Suprapubic skin (tissue), 4 donors: ENCODE measurements at places on chromosomes 16 and 17. TPM values are rescaled to one million over a fixed set of nuclear protein-coding genes. Genes with fewer than 3 reads are reported as not detected.

CCL1 gene
- not detected for total RNA-seq

KRTAP9-1 gene
- not detected for total RNA-seq

TLK2 gene
- total RNA-seq = 26.3 TPM

SLC38A7 gene
- total RNA-seq = 8.9 TPM

PRR11 gene
- total RNA-seq = 7.0 TPM

NSF gene
- 41.9 TPM for total RNA-seq

NT5M gene
- total RNA-seq = 1.7 TPM

NPB gene
- not detected for total RNA-seq

NXN gene
- 18.9 TPM for total RNA-seq

LIMD2 gene
- total RNA-seq = 9.4 TPM

KRT15 gene
- total RNA-seq = 1,067 TPM

MT1M gene
- 22.8 TPM for total RNA-seq

TPSD1 gene
- 0.38 TPM for total RNA-seq

- DNase-seq = no peak
Observed at GRCh38 chr17:58039975-58040374, 32.9 kb upstream of the SRSF1 start.

DNA sequence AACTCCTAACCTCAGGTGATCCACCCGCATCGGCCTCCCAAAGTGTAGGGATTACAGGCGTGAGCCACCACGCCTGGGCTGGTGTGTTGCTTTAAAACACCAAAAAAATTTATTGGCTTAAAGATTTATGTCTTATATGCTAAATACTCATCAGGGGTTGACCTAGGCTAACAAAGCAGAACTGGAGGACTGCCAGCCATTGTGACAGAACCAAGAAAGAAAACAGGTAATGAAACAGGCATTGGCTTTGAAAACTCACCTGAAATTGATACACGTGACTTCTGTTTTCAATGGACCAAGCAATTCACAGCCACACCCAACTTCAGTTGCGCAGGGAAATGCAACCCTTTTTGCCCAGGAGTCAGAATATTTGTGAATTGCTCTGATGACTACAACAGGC, 4.9 kb upstream of the PHAF1 start:
- DNase-seq = no peak

GRCh38 chr16:22648141-22648540, 137.4 kb downstream of the NPIPB5 start:
- peak; percentile 52 for DNase-seq

DNA sequence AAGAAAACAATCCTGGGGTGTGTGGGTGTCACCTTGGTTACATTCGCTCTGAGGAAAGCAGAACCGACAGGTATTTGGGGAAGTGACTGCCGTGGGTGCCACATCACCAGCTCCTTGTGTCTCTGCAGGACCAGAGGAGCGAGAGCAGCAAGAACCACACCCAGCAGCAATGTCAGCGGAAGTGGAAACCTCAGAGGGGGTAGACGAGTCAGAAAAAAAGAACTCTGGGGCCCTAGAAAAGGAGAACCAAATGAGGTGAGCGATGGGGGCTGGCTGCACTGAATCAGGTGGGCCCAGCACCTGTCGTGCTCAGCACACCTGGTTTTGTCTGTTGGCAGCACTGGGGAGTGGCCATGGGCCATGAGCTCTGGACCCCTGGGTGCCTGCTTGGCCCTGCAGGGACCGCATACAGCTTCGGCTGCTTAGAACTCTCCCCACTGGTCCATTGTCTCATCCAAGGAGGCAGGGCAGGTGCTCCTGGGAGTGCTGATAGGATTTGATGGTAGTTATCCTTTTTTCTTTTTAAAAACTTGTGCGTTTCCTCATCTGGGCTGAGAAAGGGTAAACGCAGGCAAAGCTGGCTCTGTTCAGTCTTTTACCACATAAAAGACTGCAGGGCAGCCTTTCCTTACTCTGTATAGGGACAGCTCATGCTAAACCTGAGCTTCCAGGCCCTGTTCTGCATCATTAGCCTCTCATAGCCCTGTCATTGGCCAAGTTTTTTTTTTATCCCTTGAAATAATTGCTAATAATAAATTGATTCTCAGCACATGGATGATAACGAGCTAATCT, 29.4 kb downstream of the HMOX2 start:
- DNase-seq = no peak

- DNase-seq = no peak
Observed at GRCh38 chr17:13678361-13678760, 76.6 kb upstream of the HS3ST3A1 start.

GRCh38 chr16:66578651-66579531, at the start of gene CMTM2:
Gene CMTM2, plus strand, starts transcription at chr16:66579463. Its CDS starts 145 bp downstream, at chr16:66579608.
- no peak for DNase-seq

GRCh38 chr16:9170470-9170869, 79.0 kb downstream of the HAPSTR1 start:
- DNase-seq = no peak

- peak; percentile 82 for DNase-seq
Observed at GRCh38 chr16:70750893-70751467, 50.0 kb downstream of the VAC14 start.

GRCh38 chr16:57998486-57998885, 2.0 kb downstream of the ZNF319 start:
- peak; percentile 64 for DNase-seq

GRCh38 chr16:21184834-21185233, 26.4 kb downstream of the LDAF1 start:
- DNase-seq = no peak

DNA sequence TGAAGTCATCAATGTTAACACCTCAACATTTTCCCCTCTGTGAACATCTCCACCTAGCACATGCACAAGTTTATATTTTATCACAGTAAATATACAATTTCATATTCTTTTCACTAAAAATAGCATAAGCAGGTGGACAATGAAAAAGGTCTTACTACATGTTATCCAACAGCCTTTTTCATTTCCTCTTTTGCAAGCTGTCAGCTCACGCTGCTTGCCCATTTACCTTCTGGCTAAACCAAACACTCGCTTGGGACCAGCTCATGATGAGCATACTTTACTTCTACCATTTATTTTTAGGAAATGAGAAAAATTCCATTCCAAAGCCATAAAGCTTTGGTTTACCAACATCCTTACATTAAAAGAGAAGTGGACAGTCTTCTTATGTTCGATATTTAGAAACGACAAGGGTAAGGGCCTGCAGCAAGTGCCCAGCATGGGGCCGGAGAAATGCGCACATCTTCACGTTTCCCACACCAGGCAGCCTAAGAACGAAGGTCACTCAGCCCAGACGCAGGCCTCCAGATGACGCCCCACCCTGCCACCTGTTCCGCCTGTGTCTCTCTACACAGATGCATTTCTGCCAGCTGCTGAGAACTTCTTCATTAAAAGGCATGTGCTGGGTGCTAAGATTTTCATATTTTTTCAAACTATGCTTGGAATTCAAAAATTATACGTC, 13.9 kb downstream of the SNN start:
- DNase-seq = peak; percentile 73

DNA sequence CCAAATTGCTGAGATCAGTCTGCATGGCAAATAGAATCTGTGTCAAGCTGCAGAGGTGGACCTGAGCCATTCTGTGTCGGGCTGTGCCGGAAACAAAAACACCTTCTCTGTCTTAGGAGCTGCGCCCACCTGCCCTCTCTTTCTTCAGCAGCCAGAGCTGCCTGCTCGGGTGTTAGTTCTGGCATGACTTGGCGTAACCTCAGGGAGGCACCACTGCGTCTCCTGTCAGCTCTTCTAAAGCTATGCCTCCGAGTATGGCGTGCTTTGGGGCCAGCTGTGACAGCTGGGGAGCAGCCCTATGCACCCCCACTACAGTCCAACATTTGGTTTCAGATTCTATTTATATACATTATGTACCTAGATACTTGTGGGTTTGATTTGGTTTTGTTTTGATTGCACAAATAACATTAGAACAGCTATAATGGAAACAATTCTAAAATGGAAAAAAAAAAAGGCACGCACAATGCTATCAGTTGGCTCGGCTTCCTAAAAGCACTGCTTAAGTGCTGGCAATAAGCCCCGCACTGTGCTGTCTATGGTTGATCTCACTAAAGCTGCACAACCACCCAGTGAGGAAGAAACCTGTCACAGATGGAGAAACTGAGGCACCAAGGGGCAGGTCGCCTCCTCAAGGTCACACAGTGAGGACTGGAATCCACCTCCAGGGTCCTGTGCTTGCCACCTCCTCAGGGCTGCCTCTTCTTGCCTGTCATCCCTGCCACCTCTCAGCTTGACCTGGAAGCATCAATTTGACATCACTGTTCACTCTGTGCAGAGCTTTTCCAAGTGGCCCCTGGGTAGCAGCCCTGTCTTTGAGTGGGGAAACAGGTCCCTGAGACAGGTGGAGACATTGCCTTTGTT, 18.7 kb upstream of the ADGRG1 start:
- no peak for DNase-seq

GRCh38 chr16:29649588-29650494, 13.2 kb upstream of the SPN start:
- no peak for DNase-seq

DNA sequence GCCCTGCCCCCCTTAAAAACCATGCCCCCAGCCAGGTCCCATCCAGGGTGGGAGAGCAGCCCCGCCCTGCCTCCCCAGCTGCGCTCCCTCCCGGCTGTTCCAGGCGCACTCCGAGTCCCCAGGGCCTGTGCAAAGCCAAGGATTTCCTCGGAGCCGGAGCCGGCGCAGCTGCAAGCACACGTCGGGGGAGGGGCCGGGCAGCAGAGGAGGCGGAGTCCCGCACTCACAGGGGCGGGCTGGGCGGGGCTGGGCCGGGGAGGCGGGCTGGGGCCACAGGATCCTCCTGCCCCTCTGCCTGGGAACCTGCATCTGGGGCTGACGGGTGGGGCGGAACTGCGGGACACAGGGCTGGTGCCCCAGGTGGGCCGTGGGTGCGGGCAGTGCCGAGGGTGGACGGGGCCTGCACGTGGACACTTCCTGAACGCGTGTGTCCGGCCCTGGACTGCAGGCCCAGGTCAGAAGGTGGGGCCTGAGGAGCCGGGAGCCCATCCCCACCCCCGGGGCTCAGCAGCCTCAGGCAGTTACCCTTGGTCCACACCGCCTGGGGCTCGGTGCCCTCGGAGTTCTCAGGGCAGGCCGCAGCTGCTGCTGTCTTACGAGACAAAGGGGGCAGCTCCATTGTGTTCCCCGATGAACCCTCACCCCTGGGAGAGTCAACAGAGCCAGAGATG, 24.0 kb upstream of the SSTR5 start:
- no peak for DNase-seq

DNA sequence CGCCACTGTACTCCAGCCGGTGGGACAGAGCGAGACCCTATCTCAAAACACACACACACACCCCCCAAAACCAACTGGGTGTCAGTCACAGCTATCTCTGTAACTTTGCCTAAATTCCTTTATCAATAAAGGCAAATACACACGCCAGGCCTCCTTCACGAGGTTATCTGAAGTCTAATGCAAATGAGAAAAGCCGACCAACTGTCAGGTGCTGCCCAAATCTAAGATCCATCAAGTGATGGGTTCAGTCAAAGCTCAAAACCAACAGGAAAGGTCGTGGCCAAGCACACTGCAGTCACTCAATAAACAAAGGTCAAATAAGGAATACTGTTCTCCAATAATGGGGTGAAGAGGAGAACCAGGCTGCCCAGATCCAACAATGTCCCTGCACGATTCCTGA, 1.1 kb downstream of the ANKFY1 start:
- DNase-seq = no peak

DNA sequence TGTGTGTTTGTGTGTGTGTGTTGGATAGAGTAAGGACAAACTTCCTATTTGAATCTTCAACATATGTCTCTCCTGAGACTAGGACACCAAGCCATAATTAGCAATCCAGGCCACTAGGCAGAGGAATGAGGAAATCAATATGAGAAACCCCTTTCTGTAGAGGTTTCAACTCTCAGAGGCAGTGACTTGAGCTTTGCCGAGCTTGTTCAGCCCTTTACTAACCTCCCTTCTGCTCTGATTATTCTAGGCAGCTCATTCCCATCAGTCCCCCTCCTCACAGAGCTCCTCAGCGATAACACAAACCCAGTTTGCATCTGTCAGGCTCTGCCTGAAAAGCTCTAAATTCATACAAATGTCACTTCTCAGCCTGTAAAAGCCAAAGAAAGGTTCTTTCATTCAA, 1030.3 kb downstream of the CDH8 start:
- no peak for DNase-seq

DNA sequence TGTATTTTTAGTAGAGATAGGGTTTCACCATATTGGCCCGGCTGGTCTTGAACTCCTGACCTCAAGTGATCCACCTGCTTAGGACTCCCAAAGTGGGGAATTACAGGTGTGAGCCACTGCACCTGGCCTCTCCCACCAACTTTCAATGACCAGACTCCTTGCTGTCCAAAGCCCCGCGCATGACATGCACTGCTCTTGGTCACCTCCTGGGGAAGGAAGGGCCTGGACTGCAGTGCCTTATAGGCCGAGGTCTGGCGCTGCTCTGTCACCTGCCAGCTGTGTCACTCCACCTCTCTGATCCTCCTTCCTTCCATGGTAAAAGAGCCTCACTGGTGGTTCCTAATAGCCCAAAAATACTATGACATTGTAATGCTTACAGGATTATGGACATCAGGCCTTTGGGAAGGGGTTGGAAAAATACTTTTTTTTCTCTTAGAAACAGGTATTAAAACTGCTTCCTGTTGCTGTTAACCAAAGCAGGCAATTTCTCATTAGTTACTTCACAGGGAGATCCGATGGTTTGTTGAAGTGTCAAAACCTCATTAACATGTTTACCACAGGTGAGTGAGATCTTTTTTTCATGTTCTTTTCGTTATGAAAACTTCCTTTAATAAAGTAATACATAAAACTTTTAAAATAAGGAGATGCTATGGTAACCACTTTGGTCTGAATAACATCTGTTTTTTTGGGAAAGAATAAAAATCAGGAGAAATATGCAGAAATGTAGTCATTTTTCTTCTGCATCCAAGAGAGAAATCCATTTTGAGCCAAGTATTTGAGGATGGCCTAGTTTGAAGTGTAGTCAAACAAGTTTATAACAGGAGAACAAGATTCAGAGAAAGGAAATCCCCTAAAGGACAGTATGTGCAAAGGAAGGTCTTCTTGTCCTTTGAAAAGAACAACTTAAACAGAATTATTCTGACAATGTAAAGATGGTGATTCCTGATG, 35.5 kb downstream of the GRB7 start:
- no peak for DNase-seq

DNA sequence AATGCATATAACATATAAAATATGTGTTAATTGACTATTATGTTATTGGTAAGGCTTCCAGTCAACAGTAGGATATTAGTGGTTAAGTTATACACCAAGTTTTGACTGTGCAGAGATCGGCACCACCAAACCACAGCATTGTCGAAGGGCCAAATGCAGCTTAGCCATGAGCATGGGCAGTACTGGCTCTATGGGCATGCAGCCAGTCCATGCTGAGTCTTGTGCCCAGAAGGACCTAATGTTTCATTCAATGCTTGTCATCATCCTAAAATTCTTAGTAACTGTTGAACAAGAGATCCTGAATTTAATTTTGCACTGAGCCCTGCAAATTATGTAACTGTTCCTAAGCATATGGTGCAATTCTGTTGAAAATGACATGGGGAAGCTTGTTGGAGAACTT, 233.4 kb upstream of the HS3ST3A1 start:
- no peak for DNase-seq

GRCh38 chr17:78795861-78796516, 13.9 kb upstream of the CYTH1 start:
- no peak for DNase-seq
